ENCODE measurements at places on chromosomes 7 and 10.

- no peak for DNase-seq
Observed at GRCh38 chr7:6252748-6253147, 19.7 kb downstream of the CYTH3 start.

DNA sequence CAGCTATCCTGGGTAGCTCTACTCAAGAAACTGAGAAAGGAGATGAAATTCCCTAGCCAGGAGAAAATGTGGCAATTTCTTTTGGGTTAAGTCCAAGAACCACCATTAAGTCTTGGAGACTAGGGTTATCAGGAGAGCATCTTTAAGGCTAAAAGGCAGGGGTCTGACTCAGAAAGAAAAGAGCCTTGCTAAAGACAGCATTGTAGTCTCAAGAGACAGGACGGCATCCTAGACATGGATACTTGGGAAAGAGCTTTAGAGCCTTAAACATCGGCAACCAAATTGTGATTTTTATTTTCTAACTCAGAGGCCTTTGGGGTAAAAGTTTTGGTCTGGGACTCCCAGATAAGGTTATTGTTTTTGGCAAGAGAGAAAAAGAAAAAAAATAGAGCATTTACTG lies 83.1 kb downstream of the FAS start:
- no peak for DNase-seq

DNA sequence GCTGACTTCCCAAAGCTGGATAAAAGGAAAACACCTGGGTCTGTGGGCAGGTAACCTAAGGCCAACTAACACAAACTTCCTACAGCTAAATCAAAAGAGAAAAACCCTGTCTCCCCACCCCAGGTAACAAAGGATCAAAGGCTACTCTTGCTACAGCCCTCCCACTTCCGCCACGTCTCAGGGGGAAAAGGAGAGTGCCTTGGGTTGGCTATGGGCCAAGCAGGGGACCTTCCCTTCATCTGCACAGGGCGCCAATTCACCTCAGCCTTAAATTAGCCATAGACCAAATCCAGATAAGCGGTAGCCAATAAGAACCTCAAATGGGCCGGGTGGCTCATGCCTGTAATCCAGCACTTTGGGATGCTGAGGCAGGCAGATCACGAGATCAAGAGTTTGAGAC lies 69.1 kb upstream of the LANCL2 start:
- DNase-seq = no peak

DNA sequence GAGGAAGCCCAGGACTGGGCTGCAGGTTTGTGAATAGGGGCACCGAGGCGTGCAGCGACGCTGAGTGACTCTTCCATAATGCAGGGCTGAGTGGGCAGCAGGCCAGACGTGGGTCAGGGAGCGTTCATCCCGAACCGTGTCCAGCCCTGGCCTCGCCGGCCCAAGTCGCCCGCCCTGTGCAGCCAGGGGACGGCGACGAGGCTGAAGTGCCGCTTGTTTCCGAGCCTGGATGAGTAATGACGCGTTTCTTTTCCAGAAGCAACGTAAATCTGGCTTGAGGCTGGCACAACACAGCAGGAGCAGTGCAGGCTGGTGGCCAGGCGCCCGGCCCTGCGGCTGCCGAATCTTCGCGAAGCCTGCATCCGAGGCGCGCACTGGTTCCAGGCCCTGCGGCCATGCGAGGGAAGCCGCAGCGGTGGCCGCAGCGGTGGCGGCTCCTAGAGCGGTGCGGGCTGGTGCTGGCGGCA lies 74.0 kb upstream of the SEC61G start:
- no peak for DNase-seq

GRCh38 chr7:148327379-148327778 lies 263.2 kb upstream of the C7orf33 start:
- no peak for DNase-seq

DNA sequence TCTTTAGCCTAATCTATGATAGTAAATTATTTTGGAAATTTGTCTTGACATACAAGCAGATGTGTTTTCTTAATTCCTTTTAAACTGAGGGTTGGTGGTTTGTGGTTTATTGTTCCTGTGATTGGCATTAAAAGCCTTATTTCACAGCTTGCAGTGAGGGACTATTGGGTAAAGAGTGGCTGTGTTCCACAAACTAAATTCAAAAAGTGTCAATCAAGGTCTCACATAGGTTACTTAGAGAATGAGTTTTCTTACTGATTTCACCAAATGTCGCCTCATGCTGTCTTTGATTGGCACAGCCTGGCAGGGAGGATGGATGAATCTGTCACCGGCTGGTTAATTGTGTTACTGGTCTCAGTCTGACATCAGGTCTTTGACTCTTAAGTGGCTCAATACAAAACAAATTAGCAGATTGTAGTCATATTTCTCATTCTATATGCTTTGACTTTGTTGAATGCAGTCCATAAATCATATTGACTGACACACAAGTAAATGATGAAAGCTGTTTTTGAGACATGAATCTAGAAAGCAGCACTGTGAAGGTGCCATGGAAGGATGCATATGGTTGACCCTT lies 66.8 kb upstream of the CYP26C1 start:
- no peak for DNase-seq

- DNase-seq = no peak
Observed at GRCh38 chr10:85597006-85597405, 769.6 kb downstream of the GRID1 start.

DNA sequence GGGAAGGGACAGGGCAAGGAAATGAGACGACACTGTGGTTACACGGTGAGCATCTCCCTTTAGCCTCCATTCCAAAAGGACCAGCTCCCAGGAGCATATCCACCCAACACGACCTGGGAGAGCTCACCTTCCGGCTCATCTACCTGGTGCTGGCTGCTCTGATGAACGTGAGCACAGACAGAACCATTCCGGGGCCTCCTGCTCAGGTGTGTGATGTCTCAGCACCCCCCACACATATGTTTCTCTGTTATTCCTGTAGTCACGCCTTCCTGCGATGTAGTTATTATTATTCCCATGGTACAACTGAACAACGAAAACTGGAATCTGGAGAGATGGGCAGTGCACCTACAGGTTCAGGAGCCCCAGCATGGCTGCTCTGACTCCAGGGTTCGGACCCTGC lies 20.5 kb upstream of the GPR26 start:
- DNase-seq = no peak

All from activated CD8-positive, alpha-beta memory T cell treated with anti-CD3 and anti-CD28 coated beads for 48 hours (primary cell).